ENCODE measurements at places on chromosomes 5 and 9.

- DNase-seq = no peak
Measured at GRCh38 chr9:16915126-16915831, 44.8 kb upstream of the BNC2 start.

GRCh38 chr9:135002336-135002735 lies 84.6 kb upstream of the FCN1 start:
- DNase-seq = no peak

DNA sequence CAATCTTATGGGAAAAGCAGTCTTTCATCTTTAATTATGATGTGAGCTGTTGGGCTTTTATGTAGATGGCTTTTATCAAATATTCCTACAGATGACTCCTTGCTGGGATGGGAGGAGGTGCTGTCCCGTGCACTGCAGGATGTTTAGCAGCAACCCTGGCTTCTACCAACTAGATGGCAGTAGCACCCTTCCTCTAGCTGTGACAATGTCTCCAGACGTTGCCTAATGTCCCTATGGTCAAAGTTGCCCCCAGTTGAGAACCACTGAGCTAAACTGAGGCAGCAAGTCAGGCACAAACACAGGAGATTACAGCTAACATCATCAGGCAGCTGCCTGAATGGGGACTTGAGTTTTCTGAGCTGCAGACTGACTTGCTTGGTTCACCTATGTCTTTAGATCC lies 401.9 kb upstream of the PDE4D start:
- no peak for DNase-seq

DNA sequence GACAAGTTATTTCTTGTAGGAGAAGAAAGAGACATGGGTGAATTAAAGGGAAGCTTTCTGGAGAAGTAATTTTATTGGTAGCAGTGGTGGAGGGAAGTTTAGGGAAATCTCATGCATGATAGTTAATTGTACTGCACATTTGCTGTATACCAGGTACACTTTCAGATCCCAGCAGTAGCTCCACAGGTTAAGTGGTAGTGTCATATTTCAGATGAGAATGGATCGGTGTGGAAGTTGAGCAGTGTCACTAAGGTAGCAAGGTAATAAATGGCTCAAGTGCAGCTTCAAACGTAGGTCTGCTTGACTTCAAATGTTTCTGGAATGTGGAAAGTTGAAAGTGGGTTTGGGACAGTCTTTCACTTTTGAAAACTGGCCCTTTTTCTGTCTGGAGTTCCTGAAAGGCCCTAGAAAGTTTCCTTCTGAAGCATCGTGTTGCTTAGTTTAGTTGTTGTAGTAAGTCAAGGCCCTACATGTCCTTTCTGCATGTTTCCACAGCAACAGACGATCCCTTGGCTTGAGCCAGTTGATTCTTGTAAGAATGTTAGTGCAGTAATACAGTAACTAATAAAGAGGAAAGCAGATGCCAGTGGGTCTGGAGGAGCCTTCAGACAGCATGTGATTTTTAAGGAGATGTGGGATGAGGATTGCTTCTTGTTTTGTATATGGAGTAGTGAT lies 3.7 kb downstream of the CLTA start:
- no peak for DNase-seq

DNA sequence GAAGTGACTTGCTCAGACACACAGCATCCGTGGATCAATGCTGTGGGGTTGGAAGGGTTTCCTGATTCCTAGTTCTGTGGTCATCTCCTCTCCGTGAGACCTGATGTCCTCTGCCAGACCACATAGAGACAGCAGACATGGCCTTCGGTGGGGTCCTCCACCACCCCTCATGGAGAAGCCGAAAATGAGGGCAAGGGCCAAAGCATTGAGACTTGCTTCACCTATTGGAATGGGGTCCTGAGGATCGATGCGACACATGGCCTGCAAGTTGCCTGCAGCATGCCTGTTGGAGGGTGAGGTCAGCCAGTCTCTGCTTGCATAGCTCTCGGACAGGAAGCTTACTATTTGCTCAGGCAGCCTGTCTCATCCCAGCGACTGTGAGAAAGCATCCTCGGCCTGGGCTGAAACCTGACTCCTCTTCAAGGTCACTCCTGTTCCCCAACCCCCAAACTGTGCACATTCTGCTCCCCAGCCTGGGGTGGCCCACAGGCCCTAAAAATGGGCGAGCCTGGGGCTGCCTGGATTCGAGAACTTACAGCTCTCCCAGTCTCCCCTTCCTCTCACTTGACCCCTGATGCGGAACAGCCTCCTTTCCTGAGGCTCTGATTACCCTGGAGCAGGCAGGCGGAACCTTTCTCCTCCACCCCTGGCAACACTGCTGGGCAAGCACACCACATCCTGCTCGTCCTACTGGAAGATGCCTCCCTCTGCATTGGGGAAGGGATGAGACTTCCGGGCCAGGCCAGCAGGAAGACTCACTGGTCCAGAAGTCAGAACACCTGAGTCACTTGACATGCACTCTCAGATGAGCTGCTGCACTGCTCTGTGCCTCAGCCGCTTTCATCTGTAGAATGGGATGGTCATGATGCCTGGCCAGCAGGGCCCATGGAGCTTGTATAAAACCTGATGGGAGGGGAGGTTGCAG lies 186.9 kb downstream of the RGS3 start:
- DNase-seq = no peak

GRCh38 chr9:89505911-89506310 lies 8.0 kb upstream of the SEMA4D start:
- no peak for DNase-seq

GRCh38 chr5:150960791-150961396 lies 56.1 kb upstream of the ZNF300 start:
- DNase-seq = no peak

DNA sequence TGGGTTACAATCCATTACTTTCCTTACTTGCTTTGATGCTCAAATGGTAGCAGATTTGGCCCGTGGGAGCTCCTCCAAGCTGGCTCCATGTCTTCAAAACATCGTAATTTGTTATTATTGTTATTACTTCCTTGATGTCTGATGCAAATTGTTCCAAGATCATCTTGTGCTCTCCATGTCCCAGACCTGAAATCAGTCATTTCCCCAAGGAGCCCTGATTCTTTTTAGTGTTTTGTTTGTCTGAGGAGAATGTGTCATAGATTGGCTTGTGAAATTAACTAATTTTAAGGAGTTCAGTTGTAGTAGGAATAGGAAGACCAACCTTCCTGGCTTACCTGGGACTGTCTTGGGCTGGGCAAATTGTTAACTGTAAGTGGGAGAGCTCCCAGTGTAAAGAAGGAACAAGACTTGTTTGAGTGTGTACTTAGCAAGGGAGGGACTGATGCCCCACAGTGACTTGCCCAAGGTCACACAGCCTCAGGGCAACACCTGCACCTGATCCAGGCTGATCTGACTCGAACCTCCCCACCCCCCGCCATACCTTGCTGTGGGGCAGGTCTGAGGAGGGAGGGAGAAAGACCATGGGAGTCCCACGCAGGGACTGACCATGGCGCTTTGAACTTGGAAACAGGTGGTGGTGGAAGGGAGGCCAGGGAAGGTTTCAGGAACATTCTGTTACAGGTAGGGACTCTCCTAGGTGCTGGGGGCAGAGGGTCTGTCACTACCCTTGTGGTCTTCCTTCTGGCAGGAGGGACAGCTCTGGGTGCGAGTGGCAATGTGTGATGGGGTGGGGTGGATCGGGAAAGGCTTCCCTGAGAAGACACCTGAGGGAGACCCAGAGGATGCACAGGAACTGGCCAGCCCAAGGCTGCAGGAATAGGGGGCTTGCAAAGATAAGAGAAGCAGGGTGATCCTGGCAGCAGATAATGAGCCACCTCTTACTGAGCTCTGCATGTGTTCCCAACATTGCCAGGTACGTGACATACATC lies 2.7 kb upstream of the BICD2 start:
- DNase-seq = no peak

GRCh38 chr9:131960311-131960710 lies 119.4 kb downstream of the MED27 start:
- no peak for DNase-seq

DNA sequence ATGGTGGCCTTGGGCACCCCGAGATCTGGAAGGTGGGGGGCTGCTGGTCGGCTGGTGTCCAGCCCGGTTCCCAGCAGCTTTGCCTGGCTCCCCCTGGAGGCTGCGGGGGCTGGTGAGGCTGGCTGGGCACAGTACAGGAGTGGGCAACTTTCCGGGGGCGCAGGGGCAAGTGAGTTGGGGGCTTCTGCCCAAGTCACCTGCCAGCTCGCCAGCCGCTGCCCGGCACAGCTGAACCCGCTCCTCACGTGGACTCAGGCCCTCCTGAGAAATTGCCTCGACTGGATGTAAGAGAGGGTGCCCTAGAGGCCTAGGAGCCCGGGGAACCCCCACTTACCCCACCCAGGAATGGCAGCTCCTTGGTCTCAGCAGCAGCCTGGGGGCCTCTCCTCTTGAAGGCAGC lies 15.4 kb downstream of the KCNT1 start:
- no peak for DNase-seq

DNA sequence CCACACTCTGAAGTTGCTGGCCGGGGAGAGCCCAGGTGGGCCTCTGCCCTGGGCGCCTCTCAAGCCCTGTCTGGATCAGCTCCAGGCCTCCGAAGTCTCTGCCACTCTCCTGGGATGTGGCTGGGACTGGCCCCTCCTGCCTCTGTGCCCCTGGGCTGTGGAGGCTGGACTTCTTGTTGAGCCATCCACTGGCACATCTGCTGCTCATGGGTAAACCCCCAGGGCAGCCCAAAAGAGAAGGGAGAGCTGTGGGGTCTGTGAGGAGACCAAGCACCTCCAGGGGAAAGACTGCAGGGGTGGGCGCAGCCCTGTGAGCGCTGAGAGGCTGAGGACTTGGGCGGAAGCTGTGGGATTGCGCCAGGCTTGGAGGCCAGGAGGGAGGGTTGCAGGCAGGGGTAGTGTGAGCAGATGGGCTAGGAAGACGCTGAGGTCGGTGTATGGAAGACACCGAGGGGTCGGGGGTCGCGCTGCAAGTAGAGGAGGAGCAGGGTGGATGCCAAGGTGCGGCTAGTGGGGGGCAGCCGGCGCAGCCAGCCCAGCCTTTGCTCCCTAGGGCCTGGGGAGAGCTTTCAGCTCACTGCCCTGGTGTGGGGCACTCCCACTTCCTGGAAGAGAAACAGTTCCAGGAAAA lies 118.1 kb downstream of the WNK2 start:
- DNase-seq = no peak

GRCh38 chr5:141958113-141958512 lies at the start of gene PCDH12:
Gene PCDH12 (minus strand): TSS chr5:141958202. CDS start chr5:141957851, 351 bp downstream.
- DNase-seq = no peak

DNA sequence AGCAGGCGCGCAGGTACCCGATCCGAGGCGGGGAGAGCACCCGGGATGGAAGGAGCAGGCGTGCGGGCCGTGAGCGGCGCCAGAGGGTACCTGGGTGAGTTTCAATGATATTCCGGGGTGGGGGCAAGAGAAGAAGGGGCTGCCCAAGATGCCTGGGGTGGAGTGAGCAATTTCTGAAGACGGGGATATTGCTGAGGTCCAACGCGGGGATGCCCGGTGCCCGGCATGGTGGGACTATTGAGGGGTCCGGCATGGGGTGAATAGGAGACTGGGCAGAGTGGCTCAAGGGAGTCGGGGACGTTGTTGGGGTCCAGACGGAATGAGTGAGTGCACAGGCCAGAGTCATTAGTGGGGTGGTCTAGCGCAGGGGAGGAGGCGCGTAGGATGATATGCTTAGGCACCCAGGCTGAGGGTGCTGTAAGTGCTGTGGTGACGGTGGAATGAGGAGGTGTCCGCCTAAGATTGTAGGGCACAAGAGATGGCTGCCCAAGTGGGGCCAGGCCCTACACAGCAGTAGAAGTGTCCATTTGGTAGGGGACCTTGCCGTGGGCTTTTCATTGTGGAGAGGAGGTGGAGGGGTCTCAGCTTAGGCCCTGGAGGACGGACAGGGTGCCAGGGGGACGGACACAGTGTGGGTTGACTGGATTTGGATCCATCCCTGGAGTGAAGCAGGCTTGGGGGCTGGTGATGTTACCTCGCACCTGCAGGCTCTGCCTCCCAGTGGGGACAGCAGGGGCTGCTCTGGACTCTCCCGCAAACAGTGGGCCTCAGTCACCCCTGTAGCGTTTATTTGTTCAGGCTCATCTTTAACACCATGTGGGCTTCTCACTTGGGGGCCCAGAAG lies 719 bp downstream of the MIGA2 start:
- DNase-seq = no peak

- DNase-seq = no peak
Measured at GRCh38 chr9:112078432-112078831, 96.7 kb downstream of the SUSD1 start.

DNA sequence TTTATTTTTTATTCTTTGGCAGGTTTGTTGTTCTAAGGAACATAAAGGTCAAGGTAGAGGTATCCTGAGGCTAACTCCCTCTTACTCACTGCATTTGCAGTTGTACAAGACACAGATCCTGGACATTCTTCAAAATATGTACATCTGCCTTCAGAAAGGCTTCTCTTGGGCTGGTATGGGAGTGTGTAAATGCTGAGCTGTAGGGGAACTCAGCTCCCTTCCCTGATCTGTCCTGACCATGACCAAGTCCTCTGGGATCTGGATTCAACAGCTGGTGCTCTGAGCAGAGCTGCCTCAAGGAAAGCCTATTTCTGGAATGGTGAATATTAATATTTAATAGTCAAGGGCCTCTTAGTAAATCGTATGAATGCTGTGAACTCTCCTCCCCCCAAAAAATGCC lies 117.4 kb downstream of the PRKACG start:
- no peak for DNase-seq

DNA sequence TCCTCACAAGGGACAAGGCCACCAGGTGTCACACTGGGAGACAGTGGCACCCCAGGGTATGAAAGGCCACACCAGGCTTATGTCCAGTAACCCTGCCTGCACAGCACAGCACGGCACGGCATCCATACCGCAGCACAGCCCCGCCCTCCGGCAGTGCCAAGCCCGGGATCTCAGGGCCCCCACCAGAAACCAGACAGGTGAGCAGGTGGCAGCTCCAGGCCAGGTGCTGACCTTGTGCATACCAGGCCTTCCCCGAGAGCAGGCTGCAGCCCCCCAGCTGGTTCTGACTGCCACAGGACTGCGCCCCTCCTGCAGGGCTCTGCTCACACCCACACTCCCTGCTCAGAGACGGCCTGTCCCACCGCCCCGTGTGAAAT lies 56.5 kb downstream of the ADAMTS2 start:
- no peak for DNase-seq

DNA sequence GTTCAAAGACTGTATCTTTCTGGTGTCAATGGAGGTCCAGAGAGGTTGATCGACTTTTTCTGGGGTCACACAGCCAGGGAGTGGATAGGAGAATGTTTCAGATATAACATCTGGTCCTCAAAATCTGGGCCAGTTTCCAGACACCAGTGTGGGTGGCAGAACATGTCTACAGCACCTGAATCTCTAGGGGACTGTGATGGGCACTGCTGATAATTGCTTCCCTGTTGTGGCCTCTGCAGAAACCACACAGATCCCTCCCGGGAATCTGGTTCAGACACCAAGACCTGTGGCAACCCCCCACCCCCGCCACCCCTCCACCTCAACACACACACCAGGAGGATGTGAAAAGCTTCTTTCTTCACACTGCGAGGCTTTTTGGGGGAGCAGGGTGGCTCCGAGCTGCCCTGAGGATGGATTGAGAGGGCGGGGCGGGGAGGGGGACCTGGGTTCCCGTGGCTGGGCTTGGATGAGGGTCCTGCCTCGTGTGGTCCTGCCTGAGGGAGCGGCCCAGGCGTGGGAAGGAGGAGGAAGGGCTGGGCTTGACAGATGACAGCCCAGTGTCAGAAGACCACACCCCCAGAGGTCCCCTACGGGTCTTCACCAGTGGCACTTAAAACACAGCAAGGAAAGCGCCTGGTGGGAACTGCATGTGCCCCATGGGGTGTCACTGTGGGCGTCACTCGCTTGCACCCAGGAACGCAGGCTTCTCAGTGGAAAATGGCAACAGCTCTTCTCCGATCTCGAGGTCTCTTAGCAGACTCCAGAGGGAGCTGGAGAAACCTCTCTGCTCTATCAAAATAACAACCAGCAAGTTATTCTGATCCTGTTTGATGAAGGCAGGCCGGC lies 55.2 kb downstream of the TRIP13 start:
- no peak for DNase-seq
